ENCODE measurements at places on chromosomes 3 and 15. TPM values are rescaled to one million over a fixed set of nuclear protein-coding genes. Genes with fewer than 3 reads are reported as not detected.
A peak's percentile ranks its signal among the peaks of the same experiment; 100 is the strongest.

The MORC1 gene
- total RNA-seq = not detected

The GABRA5 gene
- 15.0 TPM for total RNA-seq

The WDR93 gene
- not detected for total RNA-seq

The HCLS1 gene
- 0.86 TPM for total RNA-seq

The TMEM212 gene
- not detected for total RNA-seq

The CD200R1 gene
- total RNA-seq = not detected

GRCh38 chr3:133629146-133629545 lies 32.6 kb downstream of the TOPBP1 start:
- no peak for DNase-seq

- peak; percentile 70 for DNase-seq
Measured at GRCh38 chr15:72796515-72797337, 13.2 kb upstream of the ADPGK start.

DNA sequence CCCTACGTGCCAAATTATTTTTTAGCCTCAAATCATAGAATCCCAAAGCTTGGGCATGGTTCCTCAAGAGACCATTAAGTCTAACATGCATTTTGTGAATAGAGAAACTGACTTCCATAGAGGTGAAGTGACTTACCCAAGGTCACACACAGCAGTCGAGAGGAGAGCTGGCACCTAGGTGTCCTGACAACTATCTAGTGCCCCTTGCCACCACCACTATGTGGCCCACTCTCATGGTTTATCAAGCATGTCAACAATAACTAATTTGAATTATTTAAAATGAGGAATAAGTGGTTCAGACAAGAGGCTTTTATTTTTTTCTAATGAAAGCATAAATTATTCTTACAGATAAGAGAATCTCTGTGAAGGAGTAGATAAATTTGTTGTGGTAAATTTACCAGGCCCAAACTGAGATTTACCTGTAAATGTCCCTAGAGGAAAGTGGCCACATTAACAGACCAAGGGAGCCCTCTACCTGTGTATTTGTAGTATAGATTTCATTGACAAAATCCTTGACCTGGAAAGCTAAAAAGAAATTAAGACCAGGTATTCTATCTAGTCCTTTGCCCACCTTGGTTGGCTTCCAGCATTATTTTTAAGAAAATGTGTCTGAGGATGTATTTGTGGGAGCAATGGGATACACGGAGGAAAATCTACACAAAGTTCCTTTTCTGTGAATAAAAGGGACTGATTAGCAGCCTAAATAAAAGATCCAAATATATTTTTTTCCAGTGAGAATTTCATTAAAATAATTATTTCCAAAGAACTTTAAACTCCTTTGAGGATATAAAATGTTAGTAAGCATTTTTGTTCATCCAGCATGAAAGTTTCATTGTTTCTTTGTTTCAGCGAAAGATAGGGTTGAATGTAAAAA lies 49.1 kb downstream of the IQCH start:
- no peak for DNase-seq

- no peak for DNase-seq
Measured at GRCh38 chr3:32998631-32999451, 47.4 kb downstream of the CCR4 start.

DNA sequence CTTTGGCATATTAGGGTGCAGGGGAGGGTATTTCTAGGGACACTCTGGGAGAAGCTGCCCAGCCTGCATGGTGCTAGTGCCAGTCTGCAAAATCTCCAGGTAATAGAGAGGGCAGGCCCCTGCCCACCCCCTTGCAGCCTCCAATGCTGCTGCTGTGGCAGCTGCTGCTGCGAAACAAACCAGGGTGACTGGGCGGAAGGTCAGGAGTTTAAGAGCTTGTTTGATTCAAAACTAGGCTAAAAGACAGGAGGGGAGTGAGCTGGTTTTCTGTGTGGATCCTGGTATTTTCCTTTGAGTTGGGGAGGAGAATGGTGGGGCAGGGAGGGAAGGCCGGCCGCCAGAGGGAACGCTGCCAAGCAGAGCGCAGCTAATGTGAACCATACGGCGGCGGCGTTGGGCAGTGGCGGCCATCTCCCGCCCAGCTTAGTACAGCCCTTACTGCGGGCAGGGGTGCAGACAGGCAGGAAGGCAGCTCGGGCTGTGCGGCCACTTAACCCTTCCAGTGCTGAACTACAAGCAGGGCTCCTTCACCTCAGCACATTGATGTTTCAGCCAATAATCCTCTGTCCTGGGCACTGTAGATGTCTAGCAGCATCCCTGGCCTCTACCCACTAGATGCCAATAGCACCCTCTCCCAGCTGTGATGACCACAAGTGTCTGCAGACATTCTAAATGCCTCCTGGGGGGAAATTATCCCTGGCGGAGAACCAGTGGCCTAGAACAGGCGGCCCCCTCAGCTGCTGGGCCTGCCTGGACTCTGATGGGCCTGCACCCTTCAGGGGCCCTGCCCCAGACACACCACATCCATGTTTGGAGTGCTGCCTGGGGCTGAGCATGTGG lies 125.7 kb downstream of the EEFSEC start:
- DNase-seq = no peak

DNA sequence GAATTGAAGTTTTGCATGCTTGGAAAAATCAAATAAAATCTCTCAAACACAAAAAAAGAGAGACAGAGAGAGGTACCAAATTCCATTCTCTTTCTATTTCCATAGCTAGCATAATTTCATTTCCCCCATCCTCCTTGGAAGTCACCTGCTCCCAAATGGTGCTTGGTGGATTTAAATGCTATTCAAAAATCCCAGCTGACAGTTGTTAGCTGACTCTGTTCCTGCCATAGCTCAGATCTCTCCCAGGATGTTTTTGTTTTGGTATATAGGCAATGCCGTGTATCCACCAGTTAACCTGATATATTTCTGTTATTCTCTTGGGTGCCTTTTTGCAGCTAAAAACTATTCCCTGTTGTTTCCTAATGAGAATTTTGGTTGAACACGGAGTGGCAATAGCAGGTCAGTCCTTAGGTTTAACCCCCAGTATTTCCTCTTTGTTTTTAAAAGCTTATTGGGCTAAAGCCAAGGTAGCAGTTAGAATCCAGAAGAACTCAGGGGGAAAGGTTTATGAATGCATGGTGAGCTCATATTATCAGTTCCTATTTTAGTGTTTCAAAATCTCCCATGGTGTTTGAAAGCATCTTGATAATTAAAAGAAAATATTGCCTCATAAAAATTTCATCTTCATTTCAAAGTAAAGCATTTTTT lies 240.0 kb upstream of the GBE1 start:
- DNase-seq = no peak

GRCh38 chr3:102866845-102867244 lies 432.0 kb downstream of the ZPLD1 start:
- no peak for DNase-seq

- no peak for DNase-seq
Measured at GRCh38 chr3:120798346-120798745, 55.8 kb downstream of the GTF2E1 start.

DNA sequence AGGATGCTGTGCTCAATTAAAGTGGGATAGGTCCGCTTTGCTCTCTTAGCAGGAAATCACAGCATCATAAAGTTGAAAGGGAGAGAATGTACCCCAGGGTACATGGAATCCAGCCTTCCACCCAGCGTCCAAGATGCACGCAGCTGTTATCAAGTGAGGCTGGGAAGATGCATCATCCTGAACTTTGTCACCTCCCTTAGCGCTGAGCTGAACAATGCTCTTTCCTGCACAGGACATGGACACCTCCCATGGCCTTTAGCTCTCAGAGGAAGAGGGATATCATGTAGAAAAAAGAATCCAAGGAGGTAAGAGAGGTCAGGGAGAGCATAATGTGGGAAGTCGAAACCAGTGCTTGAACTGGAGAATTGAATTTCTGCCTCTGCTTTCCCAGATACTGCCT lies 192.8 kb downstream of the FEZF2 start:
- no peak for DNase-seq

DNA sequence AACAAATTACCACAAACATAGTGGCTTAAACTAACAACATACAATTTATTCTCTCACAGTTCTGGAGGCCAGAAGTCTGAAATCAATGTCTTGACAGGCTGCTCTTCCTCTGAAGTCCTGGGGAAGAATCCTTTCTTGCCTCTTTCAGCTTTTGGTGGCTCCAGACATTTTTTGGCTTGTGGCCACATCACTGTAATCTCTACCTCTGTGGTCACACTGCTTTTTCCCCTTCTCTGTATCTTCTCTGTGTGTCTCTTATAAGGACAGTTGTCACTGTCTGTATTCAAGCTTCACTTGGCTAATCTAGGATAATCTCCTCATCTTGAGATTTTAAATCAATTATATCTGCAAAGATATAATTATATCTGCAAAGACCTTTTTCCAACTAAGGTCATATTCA lies 80.3 kb upstream of the ABHD2 start:
- DNase-seq = no peak

- peak; percentile 50 for DNase-seq
Measured at GRCh38 chr3:181718987-181719911, 7.5 kb downstream of the SOX2 start.
